ENCODE measurements at places on chromosomes 2 and 18. TPM values are rescaled to one million over a fixed set of nuclear protein-coding genes. Genes with fewer than 3 reads are reported as not detected.

Gene ARHGEF33
- polyA plus RNA-seq = 0.52 TPM

Gene NAT8
- not detected for polyA plus RNA-seq

- peak; percentile 33 for DNase-seq
Measured at GRCh38 chr2:32937602-32938448, 8.9 kb upstream of the LTBP1 start.

DNA sequence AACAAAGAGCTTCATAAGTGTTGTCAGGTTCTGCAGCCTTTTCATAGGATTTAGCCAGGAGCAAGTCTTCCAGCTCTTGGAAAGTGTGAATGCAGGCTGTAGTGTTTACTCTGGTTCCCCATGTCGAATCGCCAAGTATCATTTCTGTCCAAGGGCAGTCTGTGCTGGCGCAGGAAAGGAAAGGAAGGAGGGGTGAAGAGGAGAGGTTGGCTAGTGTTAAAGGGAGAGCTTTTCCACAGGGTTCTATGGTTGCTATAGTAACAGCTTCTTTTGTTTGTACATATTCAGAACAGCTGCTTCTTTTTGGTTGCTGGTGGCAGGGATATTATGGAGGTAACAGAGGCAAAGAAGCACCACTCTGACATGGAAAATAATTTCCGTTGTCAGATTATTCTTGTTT lies 69.9 kb downstream of the KCNH7 start:
- DNase-seq = no peak

- DNase-seq = no peak
Measured at GRCh38 chr2:211900518-211900917, 638.1 kb downstream of the ERBB4 start.

DNA sequence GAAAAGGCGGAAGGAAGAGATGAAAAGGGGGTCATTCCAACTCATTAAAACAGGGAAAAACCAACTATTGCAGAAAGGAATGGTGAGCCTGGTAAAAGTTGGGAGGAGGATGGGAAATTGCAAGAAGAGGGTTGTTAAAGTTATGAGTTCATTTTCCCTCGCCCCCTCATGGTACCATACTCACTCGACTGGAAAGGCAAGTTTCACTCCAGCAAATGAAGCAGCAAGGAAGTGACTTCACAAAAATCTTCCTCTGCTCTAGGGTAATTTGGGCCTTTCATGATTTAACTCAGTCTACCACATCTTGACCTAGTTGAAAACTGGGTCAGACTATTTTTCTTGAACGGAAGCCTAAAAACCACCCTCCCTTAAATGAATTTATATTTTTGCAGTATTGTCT lies 22.8 kb upstream of the DAW1 start:
- DNase-seq = no peak

- DNase-seq = no peak
Measured at GRCh38 chr2:135094508-135094907, 42.4 kb downstream of the RAB3GAP1 start.

- no peak for DNase-seq
Measured at GRCh38 chr2:172790404-172790803, 54.8 kb downstream of the RAPGEF4 start.

- no peak for DNase-seq
Measured at GRCh38 chr2:129884221-129884786, 95.2 kb upstream of the RAB6C start.

GRCh38 chr2:136175466-136175865 lies 57.5 kb upstream of the CXCR4 start:
- DNase-seq = no peak

- no peak for DNase-seq
Measured at GRCh38 chr2:174977364-174977763, 27.8 kb downstream of the CHN1 start.

DNA sequence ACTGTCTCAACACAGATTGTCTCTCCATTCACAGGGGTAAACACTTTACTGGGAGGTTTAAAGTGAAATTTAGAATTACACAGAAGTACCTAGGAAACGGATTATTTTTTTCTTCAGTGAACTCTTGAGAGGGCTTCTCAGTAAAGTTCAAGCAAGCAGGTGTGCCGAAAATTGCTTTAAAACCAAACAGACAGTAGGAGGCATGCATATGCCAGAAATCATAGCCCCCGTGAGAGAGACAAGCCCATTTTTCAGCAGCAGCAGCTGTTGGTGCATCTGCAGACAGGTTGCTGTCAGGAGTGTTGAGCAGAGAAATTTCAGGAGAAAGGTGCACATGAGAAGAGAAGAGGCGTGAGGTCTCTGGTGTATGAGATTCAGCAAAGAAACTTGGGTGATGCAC lies 2115.5 kb upstream of the CELF4 start:
- no peak for DNase-seq

Data from fibroblast of lung (primary cell).